Right cardiac atrium (tissue), 5 donors: ENCODE measurements at places on chromosomes 2 and 18.

DNA sequence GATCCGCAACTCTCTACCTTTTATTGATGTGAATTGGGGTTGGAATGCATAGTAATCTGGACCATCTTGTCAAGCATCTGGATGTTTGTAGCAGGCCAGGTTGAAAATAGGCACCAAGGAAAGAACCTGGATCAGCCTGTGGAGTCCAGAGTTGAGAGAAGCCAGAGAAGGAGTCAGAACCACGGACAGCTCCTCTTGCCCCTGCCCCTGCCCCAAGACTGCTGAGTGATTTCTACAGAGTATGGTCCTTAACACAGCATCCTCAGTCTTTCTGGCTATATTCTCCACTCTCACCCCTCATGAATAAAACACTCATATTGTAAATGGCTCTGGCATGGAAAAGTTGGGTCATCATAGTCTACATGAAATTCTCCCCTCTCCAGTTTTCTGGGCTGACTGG, 154.6 kb downstream of the LOXHD1 start:
- no peak for DNase-seq

DNA sequence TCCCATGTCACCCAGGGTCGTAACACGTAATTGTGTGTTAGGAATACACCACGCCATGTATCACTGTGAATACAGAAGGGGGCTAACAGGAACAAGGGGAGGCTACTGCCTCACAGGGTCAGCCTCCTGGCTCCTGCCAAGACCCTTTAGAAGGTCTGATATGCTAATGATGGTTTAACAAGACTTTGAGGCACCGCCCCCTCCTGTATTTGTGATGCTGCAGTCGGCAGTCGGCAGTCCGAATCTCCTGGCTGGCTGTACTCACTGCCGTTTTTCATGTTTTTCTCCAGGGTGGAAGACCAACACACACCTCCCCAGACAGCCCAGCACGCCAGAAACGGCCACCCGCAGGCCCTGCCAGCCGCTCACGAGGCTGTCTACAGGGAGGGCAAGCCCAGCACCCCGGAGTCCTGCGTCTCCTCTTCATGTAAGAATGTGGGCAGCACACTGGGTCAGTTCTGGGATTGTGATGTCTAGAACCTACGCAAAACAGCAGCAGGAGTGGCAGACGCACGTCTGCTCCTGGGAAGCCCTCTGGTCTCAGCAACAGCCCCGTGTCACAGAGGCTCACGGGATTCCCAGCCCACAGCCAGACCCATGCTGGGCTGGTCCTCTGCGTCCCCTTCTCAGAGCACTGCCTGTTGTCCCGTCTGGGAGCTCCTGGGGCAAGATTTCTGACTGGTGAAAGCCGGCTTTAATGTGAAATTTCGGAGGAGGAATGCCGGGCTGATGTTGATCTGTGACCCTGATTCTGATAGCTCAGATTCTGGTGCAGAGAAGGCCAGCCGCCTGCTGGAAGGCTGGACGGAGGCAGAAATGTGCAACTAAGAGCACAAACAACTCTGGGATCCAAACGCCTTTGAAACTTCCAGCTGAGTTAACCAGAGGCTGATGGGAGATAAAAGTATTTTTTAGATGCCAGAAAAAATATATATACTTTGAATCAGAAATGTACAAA, 39.7 kb upstream of the B3GNT7 start:
- DNase-seq = no peak

GRCh38 chr2:173204316-173204715, 128.7 kb downstream of the MAP3K20 start:
- no peak for DNase-seq

DNA sequence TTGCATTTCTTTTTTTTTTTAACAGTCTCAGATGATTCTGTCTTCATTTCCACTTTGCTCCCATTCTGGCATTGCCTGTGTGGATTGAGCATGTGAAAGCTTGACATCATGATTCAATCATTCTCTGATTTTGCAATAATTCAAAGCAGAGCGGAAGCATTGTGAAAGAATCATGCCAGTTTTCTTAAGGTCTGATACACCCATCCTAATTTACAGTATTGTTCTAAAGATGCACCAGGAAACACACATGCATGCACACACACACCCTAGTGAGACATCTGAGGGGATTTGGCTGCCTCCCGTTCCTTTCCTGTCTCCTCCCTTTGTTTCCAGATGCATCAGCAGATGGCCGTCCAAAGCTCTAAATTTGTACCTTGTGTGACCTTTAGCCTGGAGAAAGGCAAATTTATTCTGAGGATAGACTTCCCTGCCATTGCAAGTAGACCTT, 97.3 kb downstream of the FMNL2 start:
- DNase-seq = peak; percentile 46

DNA sequence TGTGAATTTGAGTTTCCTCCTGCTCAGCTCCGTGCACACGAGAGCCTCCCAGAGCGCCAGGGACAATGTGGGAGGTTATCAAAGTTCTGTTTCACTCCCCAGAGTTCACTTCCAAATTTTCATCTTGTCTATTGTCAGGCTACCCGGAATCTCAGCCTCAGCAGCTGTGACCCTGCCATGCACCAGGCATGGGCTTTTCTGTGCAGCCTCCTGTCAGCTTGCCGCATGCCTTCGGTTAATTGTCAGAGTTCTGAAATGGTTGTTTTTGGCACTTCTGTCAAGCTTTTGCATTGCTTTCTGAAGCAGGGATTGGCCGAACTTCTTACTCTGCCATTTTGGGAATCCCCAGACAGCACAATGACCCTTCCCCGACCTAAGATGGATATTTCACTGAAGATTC, 60.4 kb downstream of the SH3YL1 start:
- DNase-seq = no peak

DNA sequence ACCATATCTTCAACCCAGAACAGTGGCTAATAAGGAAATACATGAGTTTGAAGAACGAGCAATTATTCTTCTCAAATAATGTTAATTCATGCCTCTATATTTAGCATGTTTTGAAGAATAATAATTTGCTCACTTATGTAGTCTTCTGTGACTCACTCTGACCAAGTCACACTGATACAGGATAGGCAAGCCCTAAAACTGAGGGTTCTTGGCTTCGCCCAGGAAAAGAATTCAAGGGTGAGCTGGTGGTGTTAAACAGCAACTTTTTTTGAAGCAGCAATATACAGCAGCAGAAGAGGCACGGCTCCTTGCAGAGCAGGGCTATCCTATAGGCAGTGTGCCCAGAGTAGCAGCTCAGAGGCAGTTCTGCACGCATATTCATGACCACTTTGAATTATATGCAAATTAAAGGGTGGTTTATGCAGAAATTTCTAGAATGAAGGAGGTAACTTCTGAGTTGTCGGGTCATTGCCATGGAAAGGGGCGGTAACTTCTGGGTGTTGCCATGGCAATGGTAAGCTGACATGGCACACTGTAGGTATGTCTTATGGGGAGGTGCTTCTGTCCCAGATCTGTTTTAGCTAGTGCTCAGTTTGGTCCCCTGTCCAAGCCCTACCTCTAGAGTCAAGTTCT, 200.6 kb downstream of the RND3 start:
- no peak for DNase-seq

GRCh38 chr2:241984658-241985057, 115.1 kb downstream of the RTP5 start:
- DNase-seq = no peak

DNA sequence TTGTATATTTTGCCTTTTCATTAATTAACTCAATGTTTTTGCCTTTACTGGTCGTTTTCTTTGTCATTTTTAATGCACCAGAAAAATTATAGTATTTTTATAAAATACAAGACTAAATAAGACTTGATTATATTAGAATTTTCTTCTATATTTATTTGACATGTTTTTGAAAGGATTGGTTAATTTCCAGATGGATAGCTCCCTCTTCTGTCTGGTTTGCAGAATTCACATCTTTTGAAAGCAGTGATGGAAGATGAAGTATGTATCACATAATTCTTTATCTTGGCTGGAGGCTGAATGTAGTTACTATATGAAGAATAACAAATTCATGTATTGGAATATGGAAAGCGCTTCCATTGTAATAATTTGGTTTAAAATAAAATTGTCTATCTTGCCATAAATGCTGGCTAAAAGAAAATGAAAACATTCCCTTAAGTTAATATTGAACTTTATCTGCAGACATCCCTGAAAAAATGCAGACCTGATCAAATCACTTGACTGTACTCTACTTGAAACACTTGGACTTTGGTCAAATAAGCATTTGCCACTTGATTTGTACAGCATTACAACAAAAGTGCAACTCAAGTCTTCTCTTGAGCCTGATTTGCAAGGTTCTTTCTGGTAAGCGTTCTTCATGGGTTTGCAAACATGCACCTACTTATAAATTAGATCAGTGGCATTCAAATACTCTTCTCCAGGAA, 86.3 kb upstream of the EFEMP1 start:
- DNase-seq = no peak

GRCh38 chr2:215743066-215743465, 270.3 kb downstream of the MREG start:
- DNase-seq = no peak
